Stomach (tissue), 19 donors: ENCODE measurements at places on chromosomes 6 and 20.
A peak's percentile ranks its signal among the peaks of the same experiment; 100 is the strongest.

GRCh38 chr6:72975352-72975752 lies 249.9 kb downstream of the KHDC1L start:
- DNase-seq = no peak
- no peaks in the 10 kb centered on the region for H3K27me3 ChIP-seq
- H3K4me1 ChIP-seq = no peaks in the 10 kb centered on the region

- H3K27ac ChIP-seq = no peak overlapping the region
- no peak overlapping the region for H3K4me3 ChIP-seq
- H3K36me3 ChIP-seq = no peaks in the 10 kb centered on the region
- H3K4me1 ChIP-seq = peaks cover 30% of the 10 kb centered on the region
These were observed 158.9 kb downstream of the MRPL14 start for GRCh38 chr6:43968110-43968965.

GRCh38 chr6:144835322-144835973 lies 550.3 kb downstream of the UTRN start:
- DNase-seq = no peak
- no peak overlapping the region for H3K27ac ChIP-seq
- no peaks in the 10 kb centered on the region for H3K4me1 ChIP-seq

DNA sequence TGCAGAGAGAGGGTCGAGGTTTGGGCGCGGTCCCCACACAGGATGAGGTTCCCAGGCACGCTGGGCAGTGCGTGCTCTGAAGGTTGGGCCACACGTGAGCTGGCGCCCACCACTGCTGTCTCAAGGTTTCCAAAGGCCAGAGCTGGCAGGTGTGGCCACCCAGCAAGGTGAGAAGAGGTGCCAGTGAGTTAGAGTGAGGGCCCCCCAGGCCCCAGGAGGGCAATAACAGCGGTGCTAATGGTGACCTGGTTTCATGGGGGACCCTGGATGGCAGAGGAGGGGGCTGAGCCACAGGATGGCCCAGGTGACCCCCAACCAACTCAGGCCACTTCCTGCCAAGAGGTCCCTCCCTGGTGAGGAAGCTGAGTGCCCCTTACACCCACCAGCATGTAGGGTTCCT lies 185.0 kb downstream of the TAF4 start:
- H3K27ac ChIP-seq = no peak overlapping the region
- H3K4me3 ChIP-seq = no peak overlapping the region
- H3K4me1 ChIP-seq = no peaks in the 10 kb centered on the region
- H3K36me3 ChIP-seq = no peaks in the 10 kb centered on the region

- H3K27me3 ChIP-seq = peaks cover 48% of the 10 kb centered on the region
- peak overlapping the region; percentile 90 for H3K27ac ChIP-seq
- no peaks in the 10 kb centered on the region for H3K4me1 ChIP-seq
- peak overlapping the region; percentile 35 for H3K4me3 ChIP-seq
- DNase-seq = no peak
- H3K36me3 ChIP-seq = peaks cover 3% of the 10 kb centered on the region
These were observed 13.1 kb downstream of the PRDM1 start for GRCh38 chr6:106099235-106099537.

DNA sequence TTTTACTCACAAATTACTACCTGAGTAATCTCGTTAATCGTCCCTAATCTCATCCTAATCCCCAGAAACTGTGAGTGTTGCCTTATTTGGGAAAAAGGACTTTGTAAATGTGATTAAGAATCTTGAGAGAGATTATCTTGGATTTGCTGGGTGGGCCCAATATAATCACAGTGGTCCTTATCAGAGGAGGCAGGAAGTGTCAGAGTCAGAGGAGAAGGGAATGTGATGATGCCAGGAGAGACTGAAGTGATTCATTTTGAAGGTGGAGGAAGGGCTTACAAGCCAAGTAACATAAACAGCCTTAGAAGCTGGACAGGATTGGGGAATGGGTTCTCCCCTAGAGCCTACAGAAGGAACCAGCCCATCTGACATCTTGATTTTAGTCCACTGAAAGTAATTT lies 16.7 kb downstream of the RPP21 start:
- H3K36me3 ChIP-seq = no peaks in the 10 kb centered on the region
- no peak overlapping the region for H3K4me3 ChIP-seq
- peaks cover 9% of the 10 kb centered on the region for H3K4me1 ChIP-seq
- no peak for DNase-seq

- no peaks in the 10 kb centered on the region for H3K27me3 ChIP-seq
- no peak for DNase-seq
- H3K27ac ChIP-seq = no peak overlapping the region
- peaks cover 54% of the 10 kb centered on the region for H3K4me1 ChIP-seq
These were observed 96.7 kb downstream of the SLC22A23 start for GRCh38 chr6:3359973-3360726.

DNA sequence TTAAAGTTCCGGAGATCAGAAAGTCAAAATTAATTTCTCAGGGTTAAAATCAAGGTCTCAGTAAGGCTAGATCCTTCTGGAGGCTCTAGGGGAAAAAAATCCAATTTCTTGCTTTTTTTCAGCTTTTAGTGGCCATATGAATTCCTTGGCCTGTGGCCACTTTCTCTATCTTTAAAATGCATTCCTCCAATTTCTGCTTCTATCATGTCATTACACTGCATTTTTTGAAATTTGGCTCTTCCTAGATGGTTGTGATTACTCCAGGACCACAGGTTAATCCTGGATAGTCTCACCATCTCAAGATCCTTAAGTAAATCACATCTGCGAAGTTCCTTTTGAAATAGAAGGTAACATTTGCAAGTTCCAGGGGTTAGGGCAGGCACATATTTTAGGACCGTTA lies 1294.9 kb upstream of the CITED2 start:
- H3K4me3 ChIP-seq = no peak overlapping the region
- no peaks in the 10 kb centered on the region for H3K4me1 ChIP-seq
- no peak overlapping the region for H3K27ac ChIP-seq
- no peak for DNase-seq

DNA sequence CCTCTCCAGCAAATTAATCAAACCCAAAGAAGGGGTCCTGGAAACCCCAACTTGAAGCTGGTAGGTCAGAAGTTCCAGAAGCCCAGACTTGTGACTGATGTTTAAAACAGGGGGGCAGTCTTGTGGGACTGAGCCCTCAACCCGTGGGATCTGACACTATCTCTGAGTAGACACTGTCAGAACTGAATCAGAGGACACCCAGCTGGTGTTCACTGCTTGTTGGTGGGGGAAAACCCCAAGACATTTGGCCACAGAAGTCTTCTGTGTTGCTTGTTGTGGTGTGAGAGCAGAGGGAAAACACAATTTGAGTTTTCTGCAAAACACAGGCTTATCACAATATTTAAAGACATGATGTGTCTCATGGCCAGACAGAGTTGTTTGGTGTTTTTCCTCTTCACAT lies 29.9 kb downstream of the KIF13A start:
- peaks cover 51% of the 10 kb centered on the region for H3K4me1 ChIP-seq
- no peaks in the 10 kb centered on the region for H3K27me3 ChIP-seq
- H3K4me3 ChIP-seq = no peak overlapping the region
- DNase-seq = no peak
- H3K36me3 ChIP-seq = peaks cover 3% of the 10 kb centered on the region

- H3K27me3 ChIP-seq = no peaks in the 10 kb centered on the region
- peak within 1 kb of the TSS; percentile 99 for H3K27ac ChIP-seq
- peaks cover 61% of the 10 kb centered on the region for H3K4me1 ChIP-seq
- DNase-seq = peak; percentile 97
- no peaks in the 10 kb centered on the region for H3K36me3 ChIP-seq
These were observed at the start of gene RALY for GRCh38 chr20:33993576-33994221. Gene RALY, plus strand, starts transcription at chr20:33993911. Its CDS starts 78,164 bp downstream, at chr20:34072075.

GRCh38 chr6:118896339-118897136 lies 2.6 kb downstream of the ASF1A start:
- H3K4me3 ChIP-seq = no peak overlapping the region
- peak; percentile 39 for DNase-seq
- no peaks in the 10 kb centered on the region for H3K27me3 ChIP-seq
- H3K36me3 ChIP-seq = peaks cover 14% of the 10 kb centered on the region
- H3K27ac ChIP-seq = peak overlapping the region; percentile 44

DNA sequence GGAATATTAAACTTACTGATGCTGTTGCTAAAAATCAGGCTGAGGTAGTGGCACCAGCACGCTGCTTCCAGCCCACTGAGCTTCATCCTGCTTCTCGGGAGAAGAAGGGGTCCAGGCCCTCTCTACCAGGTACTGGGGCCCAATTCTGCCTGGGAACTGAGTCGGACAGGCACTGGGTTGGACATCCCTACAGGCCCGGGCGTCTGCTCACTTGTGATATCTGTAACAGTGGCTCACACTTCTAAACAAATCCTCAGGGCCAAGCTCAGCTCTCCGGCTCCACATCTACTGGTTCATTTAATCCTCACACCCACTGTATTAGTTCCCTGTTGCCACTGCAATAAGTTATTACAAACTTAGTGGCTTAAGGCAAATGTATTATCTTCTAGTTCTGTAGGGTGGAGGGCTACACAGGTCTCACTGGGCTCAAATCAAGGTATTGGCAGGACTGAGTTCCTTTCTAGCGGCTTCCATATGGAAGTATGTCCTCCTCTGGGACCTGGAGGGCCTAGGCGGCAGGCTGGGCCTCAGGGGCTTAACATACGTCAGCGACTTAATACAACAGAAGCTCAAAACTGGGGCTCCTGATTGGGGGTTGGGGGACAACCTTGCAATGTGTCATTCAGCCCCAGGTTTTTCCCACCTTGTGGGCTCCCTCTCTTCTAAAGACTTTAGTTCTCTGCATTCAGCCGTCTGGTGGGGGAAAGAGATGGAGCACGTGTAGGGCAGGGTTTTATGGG lies 1.6 kb upstream of the KCNK15 start:
- no peak overlapping the region for H3K27ac ChIP-seq
- no peaks in the 10 kb centered on the region for H3K27me3 ChIP-seq
- no peaks in the 10 kb centered on the region for H3K36me3 ChIP-seq
- DNase-seq = no peak
- H3K4me3 ChIP-seq = no peak overlapping the region
